ENCODE measurements at places on chromosomes 6 and 20.
A peak's percentile ranks its signal among the peaks of the same experiment; 100 is the strongest.

- no peak for DNase-seq
These were observed 118.2 kb downstream of the PTCHD4 start for GRCh38 chr6:47992809-47993208.

DNA sequence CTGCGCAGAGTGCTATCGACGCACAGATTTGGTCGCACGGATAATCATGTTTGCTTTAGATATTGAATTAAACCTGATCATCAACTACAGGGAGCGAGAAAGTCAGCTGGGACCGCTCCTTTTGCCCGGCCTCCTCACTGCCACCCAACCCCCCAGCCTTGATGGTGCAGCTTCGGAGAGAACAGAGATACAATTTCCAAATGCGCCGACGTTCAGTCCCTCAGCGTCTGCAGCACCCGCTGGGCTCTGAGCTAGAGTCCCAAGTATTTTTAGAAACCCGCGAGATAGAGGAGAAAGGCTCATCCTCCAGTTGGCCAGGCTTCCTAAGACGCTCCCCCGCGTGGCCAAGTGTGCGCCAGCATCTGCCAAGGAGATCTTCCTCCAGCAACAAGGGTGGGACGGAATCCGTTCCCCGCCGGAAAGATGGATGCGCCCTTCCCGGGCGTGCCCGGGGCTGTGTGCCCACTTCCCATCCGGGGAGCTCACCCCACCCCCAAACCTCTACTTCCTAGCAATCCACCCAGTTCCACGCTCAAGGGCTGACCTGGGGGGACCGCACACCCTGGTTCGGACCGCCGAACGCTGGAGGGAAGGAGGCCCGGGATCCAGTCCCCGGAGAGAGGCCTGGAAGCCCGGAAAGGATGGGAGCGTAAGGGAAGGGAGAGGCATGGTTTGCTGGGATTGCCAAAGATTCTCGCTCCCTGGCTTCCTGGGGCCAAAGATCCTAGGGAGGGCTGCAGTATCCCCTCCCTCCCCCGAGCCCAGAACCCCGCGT, 4.1 kb downstream of the NKX2-2 start:
- DNase-seq = no peak

DNA sequence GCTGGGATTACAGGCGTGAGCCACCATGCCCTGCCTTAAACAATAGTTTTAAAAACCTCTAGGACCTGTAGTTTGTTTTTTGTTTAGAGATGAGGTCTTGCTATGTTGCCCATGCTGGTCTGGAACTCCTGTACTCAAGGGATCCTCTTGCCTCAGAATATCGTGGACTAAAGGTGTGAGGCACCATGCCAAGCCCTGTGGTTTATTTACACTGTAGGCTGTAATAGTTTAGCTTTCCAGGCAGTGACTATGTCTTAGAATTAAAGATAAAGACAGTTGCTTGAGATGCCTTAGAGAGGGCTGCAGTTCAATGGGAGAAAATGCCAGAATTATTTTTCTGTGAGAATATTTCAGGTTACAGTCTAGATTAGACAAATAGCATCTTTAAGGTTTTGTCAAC, 72.9 kb downstream of the SGK1 start:
- DNase-seq = no peak

DNA sequence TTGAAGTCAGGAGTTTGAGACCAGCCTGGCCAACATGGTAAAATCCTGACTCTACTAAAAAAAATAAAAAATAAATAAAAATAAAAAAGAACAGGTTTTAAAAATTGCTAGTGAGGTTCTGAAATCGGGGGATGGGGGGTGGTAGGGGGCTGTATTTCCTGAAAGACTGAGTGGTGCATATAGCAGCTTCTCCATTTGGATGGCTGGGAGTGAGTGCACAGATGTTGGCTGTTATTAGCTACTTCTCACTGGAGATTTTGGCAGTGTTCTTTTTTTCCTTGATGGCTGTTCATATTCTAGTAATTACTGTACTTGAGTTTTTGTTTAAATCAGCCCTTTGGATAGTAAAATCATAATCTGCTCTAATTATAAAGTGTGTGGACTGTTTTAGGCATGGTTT, 79.8 kb downstream of the RTN4IP1 start:
- DNase-seq = no peak

- peak; percentile 35 for DNase-seq
These were observed 40.5 kb downstream of the PIM1 start for GRCh38 chr6:37210313-37210968.

GRCh38 chr6:116286773-116287358, 7.1 kb upstream of the TSPYL1 start:
- no peak for DNase-seq

- DNase-seq = no peak
These were observed 38.0 kb upstream of the IPCEF1 start for GRCh38 chr6:154394571-154394970.

DNA sequence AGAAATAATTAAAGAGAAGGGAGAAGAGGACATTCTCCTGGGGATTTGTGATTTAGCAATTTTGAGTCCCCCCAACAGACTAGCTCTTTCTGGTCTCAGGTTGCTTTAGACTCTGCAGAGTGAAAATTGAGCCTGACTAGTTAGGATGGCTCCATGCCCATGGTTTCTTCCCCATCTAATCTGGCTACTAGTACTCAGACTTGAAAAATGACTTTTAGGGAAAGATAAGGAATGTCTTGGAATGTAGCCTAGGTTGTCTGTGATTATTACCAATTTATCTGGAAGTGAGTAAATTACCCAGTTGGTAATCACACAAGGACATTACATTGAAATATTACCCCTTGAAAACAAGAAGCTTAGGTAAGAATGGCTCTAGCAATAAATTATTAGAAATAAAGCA, 4.2 kb downstream of the BEND6 start:
- DNase-seq = no peak

- DNase-seq = no peak
These were observed 94.7 kb upstream of the LOC128125822 start for GRCh38 chr6:63477422-63478040.

GRCh38 chr6:161533266-161533665, 259.4 kb upstream of the AGPAT4 start:
- DNase-seq = no peak

- no peak for DNase-seq
These were observed 14.0 kb downstream of the SNRNP48 start for GRCh38 chr6:7604003-7604402.

GRCh38 chr6:79782792-79783580, 151.9 kb downstream of the SH3BGRL2 start:
- no peak for DNase-seq

DNA sequence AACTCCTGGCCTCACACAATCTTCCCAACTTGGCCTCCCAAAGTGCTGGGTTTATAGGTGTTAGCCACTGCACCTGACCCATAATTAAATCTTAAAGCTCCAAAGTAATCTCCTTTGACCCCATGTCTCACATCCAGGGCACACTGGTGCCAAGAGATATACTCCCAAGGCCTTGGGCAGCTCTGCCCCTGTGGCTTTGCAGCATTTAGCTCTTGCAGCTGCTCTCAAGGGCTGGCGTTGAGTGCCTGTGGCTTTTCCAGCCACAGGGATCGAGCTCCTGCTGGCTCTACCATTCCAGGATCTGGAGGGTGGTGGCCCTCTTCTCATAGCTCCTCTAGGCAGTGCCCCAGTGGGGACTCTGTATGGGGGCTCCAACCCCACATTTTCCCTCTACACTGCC, 49.3 kb upstream of the CD2AP start:
- no peak for DNase-seq

DNA sequence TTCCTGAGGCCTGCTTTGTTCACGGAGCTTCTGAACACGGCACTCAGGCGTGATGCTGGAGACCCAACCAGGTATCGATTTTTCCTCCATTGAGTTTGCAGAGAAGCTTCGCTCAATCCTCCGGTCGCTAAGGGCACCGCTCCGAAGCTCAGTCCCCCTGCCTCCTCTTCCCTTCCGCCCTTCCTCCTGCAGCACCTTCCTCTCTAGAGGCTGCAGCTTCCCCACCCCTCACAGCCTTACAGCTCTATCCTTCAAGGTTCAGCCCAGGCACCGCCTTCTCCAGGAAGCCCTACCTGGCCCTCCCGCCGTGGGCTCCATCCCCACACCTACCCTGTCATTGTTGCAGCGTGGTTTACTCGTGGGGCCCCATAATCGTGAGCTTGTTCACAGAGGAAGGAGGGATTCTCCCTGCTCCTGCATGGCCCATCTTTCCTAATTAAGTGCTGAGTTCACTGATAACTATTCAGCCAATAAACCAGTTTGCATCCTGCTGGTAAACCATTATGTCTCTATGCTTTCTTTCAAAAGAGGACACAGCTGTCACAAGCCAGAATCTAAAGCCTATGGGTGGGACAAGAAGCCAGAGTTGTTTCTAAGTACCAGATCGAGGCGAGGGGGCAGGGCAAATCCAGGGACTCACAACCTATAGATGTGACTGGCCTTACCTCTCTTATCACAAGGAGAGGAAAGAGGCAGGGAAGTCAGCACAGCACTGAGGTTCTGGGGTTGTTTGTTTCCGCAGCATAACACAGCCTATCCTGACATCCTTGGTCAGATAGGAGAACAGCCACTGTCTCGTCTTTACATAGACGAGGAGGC, 152.0 kb downstream of the GRM4 start:
- no peak for DNase-seq

DNA sequence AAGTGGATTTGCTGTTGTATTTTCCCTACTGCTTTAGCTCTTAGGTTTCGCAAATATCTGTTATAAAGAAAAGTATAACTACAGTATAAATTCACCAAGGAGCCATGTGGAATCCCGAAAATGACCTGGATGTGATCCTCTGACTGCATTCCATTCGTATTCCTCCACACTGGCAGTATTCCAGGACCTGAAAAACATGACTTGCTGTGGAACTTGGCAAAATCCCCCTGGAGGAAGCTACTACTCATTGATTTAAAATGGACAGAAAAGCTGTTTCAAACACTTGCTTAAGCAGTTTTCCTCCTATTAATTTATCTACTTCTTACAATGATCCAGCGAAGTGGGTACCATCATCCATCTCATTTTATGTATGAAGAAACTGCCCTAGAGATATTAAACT, 13.3 kb upstream of the ENPP5 start:
- no peak for DNase-seq

DNA sequence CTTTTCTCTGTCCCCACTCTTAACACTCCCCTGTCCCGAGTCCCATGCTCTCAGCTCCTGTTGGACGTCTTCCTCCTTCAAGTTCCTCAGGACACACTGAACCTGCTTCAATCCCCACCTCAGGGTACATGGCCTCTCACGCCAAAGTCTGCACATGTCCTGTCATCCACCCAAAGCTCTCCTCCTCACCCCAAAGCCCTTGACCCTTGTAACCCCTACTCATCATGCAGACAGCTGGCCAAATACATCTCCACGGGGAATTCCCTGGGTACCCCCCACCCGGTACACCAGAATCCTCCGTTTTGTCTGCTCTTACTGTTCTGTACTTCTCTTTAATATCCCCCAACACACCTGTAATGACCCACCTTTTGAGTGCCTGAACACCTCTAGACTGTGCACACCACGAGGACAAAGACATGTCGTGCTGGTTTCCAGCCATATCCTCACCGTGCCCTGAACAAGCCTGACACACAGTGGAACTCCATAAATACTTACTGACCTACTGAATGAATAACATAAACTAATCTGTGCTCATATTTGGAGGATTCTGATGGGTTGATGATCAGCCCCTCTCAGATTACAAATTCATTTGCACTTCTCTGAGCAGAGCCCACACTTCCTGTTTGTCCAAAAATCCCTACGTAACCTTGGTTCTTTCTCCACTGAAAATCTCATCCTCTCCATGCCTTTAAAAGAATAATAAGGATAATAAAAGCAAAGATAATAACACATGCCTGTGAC, 66.8 kb upstream of the EYA2 start:
- DNase-seq = no peak

GRCh38 chr6:36139431-36139830, 9.1 kb downstream of the MAPK13 start:
- DNase-seq = no peak

- DNase-seq = no peak
These were observed 6.0 kb downstream of the SRC start for GRCh38 chr20:37351689-37352607.

DNA sequence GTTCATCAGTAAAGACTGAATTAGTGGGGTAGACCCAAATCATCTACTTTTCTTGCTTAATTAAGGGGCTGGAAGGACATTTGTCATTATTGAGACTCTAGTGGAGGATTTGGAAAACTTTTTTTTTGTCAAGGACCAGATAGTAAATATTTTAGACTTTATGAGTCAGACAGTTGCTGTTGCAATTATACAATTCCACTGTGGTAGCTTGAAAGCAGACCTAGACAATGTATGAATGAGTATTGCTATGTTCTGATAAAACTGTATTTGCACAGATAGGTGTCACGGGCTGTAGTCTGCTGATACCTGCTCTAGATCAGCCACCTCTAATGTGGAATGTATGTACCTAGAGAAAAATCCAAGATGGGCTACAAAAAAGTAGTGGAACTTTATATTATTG, 175.0 kb downstream of the CARMIL1 start:
- no peak for DNase-seq

DNA sequence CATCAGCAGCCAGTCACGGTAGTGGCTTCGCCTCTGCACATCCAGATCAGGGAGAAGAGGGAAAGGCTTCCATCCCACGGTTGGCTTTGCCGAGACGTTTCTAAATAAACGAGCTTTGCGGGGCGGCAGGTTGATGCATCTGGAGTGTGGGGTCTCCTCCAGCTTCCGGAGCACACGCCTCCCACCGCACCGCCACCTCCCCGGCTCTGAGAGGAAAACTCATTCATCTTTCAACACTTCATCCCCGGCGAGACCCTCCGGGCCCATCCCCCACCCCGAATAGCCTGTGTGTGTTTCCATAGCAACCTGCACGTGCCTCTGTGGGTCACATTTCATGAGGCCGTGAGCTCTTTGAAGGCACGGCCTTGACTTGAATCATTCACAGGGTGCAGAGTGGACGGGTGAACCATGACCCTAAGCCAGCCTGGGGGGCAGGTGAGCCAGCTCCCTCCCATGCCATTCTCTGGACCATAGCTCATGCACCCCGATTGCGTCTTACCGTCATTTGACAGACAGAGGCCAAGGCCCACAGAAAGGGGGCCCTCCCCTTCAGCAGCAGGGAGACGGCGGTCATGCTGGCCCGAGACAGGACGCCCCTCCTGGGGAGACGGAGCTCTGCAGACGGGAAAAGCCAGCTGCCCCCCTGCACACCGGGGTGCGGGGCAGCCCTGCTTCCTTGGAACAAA, 16.2 kb upstream of the CHRNA4 start:
- no peak for DNase-seq

DNA sequence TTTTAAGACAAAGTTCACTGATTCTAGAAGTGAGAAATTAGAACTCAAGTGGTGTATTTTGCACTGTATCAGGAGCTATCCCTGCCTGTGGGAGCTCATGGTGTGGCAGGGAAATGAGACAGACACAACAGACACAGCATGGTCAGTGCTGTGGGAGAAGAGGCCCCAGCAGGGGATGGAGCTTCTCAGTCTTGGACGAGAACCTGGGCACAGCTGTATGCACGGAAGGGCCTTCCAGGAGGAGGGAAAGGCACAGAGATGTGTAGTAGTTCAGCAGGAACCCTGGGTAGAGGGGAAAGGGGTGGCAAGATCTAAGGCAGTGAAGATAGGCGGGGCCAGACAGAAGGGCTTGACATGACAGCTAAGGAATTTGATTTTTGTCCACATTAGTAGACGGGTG, 48.8 kb upstream of the KIF25 start:
- DNase-seq = no peak

GRCh38 chr20:23232219-23232581, 118.4 kb upstream of the NXT1 start:
- DNase-seq = no peak

Data from GM12891 (cell line).